ENCODE measurements at places on chromosomes 6 and 20.
A peak's percentile ranks its signal among the peaks of the same experiment; 100 is the strongest.

- DNase-seq = no peak
Observed at GRCh38 chr20:63850689-63851547, 10.4 kb upstream of the ABHD16B start.

DNA sequence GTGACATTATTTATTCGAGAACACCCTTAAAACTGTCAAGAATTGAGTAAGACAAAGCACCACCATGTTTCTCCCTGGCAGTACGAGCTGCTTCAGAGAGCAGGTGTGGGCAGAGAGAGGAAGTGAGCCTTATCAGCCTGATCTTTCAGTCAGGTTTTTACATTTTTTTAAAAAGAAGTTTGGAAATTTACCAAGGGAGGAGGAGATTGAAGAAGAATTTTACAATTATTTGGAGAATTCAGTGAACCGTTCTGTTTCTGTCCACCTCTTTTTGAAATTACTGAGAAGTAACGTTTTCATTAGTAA lies 75.5 kb downstream of the ZDHHC14 start:
- no peak for DNase-seq

DNA sequence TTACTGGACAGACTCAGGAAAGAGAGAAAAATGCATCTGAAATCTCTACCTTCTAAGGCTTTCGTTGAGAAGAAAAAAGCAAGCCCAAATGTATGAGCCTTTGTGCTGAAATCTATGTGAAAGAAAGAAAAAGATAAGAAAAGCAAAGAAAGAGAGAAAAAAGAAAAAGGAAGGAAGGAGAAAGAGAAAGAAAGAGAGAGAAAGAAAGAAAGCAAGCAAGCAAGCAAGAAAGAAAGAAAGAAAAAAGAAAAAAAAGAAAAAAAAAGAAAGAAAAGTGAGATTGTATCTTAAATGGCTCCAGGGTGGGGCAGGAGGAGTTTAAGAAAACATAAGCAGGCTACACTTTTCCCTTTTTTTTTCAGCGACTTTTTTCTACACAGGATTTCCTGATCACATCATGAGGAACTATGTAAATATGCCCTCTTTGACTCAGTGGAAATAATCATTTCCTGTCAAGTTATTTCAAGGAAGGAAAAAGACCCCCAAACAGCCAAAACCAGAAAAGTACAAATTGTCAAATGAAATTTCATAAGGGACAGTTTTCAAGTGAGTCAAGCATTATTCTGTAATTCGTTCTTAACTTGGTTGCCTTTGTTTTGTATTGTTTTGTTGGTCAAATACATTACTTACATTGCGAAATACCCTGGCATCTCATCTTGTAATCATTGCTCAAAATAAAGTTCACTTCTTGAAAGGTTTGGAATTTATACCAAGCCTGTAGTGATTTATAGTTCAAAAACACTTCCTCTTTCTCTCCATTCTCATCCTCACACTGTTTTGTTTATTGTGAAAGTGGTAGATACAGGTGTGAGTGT lies 79.5 kb upstream of the RNF217 start:
- peak; percentile 75 for DNase-seq

DNA sequence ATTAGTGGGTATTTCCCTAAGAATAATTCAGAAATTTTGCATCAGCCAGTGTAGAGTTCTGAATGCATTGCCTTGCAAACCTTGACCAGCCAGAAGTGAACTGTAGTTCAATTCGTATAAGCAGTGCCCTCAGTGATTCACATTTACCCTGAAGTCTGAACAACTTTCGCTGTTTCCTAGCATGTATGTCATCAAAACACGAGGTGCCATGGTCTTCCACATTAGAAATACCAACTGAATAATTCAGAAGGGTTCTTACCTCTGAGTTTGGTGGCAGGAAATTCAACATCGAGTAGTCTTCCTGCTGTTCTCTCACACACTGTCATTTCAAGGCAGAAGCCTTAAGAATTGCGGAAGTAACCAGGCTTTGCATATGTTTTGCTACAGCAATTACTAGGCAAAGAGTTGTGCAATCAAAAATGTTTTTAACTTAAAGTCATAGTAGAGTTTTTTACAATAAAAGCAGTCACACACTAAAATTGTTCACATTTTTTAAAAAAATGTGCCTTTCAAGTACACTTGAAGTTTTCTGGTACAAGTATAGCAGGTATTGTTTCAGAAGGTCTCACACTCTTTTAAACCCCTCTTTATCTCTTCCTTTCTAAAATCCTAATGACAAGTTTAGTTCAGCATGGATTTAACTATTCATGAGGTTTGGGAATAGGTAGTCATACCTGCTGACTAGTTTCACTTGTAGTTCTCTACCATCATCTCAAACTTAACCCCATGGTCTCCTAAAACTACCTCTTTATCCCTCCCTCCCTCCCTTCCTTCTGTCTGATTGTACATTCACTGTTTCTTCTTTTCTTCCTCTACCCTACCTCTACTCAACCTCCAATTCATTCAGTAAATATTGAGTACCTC lies 118.3 kb downstream of the STXBP5 start:
- DNase-seq = peak; percentile 56

GRCh38 chr6:165184192-165184979 lies 125.0 kb downstream of the C6orf118 start:
- DNase-seq = no peak

GRCh38 chr6:52620906-52621190 lies 44.0 kb upstream of the TRAM2 start:
- no peak for DNase-seq

DNA sequence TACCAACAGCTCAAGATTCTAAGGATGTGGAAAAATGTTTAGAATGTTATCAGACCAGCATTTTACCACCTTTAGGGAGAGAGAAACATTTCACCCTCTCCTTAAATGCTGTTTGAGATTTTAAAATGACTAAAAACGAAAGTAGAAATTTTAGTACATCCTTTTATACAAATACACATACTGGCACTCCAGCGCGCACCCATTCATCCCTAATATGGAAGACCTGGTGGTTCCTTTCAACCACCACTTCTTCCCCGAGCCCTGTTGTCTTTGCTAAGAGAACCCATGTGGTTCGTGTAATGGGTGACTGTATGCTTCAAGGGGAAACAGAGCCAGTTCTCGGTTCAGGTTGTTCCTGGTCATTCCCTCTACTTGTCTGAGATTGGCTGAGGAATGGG lies 21.3 kb downstream of the SPATA2 start:
- no peak for DNase-seq

GRCh38 chr6:161261816-161262215 lies 12.0 kb downstream of the AGPAT4 start:
- DNase-seq = no peak

- no peak for DNase-seq
Observed at GRCh38 chr6:131683479-131683878, 17.7 kb downstream of the OR2A4 start.

- no peak for DNase-seq
Observed at GRCh38 chr6:43639984-43640800, 4.6 kb downstream of the MAD2L1BP start.

DNA sequence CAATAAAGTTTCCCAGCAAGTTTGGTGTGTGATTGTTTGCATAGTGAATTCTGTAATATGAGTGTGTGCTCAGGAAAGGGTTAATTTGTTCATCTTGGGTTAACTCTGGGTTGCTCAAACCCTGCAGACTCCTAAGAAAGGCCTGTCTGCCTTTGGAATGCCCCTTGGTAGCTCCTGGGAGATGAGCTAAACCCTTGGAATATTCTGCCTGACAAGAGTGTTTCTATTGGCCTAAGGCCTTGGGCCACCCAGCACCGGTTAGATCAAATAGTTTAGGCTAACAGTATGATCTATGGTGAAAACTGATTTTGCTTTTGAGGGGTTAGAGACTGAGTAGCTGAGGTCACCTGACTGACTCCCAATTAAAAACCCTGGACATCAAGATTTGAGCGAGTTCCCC lies 248.3 kb downstream of the GRM1 start:
- DNase-seq = no peak

GRCh38 chr20:44657875-44658274 lies 6.4 kb upstream of the ADA start:
- no peak for DNase-seq

DNA sequence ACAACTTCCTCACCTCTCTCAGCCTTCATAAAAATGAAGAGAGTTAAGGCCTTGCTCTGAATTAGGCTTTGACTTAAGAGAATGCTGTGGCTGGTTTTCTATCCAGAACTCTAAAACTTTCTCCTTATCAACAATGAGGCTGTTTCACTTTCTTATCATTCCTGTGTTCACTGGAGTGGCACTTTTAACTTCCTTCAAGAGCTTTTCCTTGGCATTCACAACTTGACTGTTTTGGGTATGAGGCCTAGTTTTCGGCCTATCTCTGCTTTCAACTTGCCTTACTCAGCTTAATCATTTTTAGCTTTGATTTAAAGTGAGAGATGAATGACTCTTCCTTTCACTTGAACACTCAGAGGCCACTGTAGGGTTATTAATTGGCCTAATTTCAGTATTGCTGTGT lies 4.3 kb upstream of the LOC128125822 start:
- no peak for DNase-seq
